ENCODE measurements at places on chromosomes 2 and 18. TPM values are rescaled to one million over a fixed set of nuclear protein-coding genes. Genes with fewer than 3 reads are reported as not detected.
A peak's percentile ranks its signal among the peaks of the same experiment; 100 is the strongest.

The RALB gene
- 239 TPM for total RNA-seq

DNA sequence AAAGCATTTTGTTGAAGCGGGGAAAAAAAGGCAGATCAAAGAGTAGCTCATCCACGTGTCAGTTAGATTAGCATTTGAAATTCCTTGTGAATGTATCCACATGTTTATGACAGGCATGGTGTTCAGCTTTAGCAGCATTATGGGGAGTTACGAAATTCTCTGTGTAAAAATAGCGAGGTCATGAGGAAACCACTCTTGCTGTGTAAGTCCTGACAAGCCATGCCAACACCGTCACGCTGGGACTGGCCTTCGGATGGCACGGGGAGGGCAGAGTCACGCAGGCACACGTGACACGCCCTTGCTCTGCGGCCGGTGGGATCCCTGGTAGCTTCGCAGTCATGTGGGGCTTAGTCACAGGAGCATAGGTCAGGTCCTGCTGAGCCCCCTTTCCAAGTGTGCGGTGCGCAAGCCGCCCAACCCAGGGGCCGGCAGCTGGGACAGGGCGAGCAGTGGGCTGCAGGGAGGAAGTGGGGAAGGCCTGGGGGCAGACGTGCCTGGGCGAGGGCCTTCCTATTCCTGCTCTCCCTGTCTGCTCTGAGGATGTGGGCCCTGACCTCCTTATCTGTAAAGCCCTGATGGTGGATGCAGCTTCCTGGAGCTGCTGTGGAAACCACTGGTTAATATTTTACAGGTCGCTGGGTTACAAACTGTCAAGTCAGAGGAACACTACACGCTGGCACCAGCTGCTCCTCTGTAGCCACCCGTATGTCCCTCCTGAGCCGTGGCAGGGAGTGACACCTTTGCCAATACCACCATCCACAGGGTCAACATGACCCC lies 18.0 kb downstream of the MBP start:
- peak; percentile 29 for DNase-seq

DNA sequence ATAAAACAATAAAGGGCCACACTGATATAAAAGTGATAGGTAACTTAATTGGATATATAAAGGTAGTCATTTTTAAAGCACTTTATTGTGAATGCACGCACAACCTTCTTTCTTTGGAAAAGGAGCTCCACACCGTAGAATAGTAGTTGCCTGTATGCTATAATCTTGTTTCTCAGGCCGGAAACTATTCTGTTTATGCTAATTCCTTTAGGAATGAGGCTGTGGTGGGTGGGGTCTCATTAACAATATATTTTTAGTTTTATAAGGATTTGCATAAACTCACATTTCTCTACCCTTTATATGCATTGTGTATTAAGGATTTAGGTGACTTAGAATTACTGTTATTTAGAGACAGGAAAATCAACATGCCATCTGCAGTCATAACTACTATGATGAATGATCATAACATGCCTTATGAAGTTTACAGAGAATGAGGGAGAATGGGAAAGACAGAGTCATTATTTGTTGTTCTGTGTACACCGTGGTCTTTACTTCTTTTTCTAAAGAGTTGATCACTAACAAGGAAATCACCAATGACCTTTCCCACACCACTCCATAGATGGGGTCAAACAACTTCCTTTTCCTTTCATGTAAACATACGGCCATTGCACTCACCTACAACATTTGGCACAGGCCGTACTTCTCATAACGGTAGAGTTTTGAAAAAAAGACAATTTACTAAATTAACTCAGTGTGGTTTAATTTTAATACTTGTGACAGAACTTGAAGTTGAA lies 84.5 kb downstream of the PIEZO2 start:
- DNase-seq, result no peak

DNA sequence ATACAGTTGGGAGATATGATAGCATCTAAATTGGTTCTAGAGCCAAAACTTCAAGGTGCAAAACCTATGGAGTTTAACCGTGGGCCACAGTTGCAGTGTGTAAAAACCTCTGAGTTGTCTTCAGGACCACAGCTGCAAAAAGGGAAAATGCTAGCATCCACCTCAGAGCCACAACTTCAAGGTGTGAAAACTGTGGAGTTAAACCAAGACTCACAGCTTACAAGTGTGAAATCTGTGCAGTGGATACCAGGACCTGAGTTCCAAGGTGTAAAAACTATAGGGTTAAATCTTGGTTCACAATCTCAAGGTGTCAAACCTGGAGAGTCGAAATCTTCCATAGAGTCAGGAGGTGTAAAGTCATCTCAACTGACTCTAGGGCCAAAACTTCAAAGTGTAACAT lies 10.4 kb upstream of the ZNF512 start:
- no peak for DNase-seq
